ENCODE measurements at places on chromosomes 3 and 15. TPM values are rescaled to one million over a fixed set of nuclear protein-coding genes. Genes with fewer than 3 reads are reported as not detected.

DNA sequence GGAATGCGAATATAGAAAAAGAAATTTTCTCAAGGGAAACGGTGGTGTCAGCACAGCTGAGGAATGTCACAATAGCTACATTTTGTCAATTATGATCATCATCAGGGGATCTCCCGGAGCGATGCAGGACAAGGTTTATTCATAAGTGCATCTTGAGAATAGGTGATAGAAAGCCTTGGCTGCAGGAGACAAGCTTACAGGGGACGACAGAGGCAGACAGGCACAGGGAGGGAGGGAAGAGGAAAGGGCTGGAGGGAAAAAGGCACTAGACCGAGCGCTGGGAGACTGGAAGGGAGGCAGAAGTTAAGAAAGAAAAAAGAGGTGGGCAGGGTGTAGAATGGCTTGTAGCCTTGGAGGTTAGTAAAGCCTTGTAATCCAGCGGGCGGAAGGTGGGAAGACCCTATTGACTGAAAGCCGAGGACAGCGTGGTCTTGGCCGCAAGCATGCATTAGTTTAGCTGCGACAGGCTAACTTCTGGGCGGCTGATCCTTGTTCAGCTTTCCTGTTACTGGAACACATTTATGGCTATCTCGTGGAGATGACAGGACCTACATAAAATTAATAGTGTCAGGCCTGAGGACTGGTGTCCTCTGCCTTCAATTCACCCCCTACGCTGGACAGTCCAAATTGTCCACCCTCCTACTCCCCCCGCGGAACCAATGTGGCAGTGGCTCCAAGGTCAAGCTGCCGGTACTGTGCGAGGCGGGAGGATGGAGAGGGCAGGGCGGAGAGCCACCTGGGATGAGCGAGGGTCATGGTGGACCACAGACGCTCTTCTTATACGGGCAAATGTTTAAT is 1.4 kb upstream of the NECTIN3 start:
- DNase-seq: no peak

DNA sequence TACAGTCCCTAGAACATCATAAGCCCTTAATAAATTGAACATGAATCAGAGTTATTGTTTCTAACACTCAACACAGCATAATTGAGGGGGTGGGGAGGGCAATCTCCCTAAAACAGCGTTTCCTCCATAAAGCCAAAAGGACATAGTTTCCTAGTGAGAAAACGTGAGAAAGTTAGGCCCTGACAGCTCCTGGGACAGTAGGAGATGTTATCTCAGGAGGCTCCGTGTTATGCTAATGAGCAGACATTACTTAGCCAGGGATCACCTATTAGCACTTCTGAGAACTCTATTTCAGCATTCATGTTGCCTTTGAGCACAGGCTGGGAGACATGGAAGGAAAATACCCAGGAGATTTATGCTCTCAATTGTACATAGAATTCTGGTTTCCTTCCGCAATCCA is 229.1 kb upstream of the ADAMTS9 start:
- no peak for DNase-seq

RBP2 gene
- not detected for total RNA-seq

DNA sequence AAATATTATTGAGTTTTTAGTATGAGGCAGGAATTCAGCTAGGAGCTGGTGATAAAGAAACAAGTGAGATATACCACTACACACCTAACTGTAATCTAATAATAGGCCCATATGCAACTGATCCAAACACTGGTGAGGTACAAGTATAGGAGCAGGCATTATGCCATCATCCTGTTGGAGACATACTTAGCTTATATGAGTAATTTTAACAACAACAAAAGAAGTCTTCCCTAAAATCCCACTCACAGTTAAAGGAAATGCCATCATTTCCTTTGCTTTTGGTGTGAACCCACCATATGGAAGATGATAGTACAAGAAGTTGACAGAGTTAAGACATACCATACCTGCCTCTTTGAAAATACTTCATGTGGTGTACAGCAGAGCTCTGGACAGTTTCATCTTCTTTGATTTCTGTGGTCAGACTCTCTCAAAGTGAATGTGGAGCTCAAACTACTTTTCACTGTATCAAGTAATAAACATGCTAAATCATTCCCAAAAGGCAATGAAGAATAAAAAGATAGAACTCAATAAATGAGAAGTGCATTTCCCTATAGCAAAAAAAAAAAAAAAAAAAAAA is 85.5 kb downstream of the CD200R1L start:
- no peak for DNase-seq
